Stimulated activated CD8-positive, alpha-beta memory T cell treated with anti-CD3 and anti-CD28 coated beads, Interleukin-7, amount 100 ng/mL, for 4 hours (primary cell): ENCODE measurements at places on chromosomes 3 and 15.

- DNase-seq, result no peak
Measured at GRCh38 chr15:65081270-65081669, 4.7 kb downstream of the KBTBD13 start.

DNA sequence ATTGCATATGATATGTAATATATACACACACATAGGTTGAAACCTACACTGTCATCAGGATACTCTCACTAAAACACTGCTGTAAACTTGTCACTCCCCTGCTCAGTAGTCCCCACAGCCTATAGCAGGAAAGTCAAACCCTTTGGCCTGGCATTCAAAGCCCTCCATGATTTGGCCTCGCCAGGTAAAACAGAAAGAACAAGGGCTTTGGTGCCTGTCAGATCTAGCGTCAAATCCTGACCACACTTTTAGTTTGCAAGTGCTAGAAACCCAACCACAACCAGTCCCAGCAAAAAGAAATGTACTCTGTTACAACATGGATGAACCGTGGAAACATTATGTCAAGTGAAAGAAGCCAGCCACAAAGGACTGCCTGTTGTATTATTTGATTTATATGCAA is 11.4 kb downstream of the CRABP1 start:
- no peak for DNase-seq

DNA sequence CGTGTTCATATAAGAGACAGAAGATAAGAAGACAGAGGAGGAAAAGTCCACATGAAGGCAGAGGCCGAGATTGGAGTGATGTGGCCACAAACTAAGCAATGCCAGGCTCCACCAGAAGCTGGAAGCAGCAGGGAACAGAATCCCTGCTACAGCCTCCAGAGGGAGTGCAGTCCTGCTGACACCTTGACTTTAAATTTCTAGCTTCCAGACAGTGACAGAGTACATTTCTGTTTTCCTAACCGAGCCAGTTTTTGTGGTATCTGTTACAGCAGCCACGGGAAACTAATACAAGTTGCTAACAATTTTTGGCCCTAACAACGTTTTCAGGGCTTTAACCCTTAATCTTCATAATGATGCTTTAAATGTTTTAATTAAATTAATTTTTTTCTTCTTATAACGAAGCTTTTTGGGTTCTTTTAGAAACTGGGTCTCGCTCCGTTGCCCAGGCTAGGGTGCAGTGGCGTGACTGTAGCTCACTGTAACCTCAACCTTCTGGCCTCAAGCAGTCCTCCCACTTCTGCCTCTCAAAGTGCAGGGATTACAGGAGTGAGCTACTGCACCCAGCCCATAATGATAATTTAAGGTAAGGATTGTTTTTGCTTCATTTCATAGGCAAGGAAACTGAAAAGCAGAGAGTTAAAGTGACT is 202.3 kb upstream of the PROK2 start:
- DNase-seq, result no peak

DNA sequence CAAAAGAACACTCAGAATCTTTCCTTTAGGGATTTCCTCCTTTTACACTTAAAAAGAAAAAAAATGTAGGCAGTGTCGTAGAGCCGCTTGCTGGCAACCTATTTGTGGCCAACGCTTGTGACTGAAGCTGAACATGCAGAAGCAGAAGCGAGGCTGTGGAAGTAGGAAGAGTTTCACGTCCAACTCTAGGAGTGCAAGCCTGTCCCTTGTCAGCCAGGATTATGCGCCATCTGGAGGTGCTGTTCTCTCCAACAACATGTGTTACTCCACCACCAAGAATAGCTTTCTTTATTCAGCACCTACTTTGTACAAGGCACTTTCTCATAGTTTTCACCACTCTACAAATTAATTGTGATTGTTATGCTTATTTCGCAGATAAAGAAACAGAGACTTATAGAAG is 223.2 kb upstream of the LMCD1 start:
- no peak for DNase-seq

DNA sequence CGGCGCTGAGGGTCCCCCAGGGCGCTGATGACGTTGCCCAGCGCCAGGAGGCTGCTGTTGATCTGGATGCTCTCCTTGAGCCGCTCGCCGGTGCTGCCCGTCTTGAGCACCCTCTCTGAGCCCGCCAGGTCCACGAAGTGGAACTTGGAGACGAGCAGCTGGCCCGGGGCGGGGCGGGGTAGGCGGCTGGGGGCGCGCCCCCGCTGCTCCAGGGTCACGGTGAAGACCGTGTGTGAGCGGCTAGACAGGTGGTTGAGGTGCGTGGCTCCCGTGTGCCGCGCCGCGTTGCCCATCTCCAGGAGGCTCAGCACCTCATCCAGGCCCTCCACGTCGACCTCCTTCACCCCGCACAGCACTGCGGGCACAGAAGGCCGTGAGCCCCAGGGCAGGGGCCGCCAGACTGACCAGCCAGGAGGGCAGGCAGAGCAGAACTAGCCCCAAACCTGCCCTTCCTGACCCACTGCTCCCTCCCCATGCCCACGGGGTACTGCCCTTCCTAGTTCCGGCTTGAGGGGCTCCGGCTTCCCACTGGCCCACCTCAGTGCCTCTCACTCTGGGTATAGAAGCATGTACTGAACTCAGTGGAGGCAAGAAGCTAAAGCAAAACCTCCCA is 6.1 kb downstream of the KIF7 start:
- DNase-seq, result no peak

DNA sequence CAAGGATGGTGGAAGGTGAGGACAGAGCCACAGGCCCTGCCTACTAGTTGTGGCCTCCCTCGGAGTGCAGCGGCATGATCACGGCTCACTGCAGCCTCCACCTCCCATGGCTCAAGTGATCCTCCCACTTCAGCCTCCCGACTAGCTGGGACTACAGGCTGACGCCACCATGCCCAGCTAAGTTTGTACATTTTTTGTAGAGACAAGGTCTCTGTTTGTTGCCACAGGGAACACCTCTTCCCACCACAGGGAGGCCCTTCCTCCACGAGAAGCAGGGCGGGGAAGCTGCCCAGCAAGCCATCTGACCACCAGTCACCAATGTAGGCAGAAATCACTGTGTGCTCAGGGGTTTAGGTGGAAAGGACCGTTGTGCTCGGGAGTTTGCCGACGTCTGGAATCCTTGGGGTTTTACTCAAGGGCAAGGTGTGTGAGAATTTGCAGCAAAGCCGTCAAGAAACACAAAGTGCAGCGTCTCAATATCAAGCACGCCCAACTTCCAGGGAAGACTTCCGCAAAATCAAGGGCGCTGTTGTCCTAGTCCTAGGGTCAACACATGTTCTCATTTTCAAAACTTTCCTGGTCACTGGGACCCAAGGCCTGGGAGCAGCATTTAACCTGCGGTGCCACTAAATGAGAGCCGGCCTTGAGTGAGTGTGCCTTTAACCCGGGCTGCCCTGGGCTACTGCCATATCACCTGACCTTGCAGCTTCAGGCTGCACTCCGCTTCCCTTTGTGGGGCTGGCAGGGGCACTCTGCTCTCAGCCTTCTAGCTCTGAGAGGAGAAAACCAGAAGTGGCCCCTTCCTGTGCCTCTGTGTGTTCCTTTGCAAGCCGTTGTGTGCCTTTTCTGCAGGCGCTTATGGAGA is 65.7 kb downstream of the SLC12A8 start:
- no peak for DNase-seq

DNA sequence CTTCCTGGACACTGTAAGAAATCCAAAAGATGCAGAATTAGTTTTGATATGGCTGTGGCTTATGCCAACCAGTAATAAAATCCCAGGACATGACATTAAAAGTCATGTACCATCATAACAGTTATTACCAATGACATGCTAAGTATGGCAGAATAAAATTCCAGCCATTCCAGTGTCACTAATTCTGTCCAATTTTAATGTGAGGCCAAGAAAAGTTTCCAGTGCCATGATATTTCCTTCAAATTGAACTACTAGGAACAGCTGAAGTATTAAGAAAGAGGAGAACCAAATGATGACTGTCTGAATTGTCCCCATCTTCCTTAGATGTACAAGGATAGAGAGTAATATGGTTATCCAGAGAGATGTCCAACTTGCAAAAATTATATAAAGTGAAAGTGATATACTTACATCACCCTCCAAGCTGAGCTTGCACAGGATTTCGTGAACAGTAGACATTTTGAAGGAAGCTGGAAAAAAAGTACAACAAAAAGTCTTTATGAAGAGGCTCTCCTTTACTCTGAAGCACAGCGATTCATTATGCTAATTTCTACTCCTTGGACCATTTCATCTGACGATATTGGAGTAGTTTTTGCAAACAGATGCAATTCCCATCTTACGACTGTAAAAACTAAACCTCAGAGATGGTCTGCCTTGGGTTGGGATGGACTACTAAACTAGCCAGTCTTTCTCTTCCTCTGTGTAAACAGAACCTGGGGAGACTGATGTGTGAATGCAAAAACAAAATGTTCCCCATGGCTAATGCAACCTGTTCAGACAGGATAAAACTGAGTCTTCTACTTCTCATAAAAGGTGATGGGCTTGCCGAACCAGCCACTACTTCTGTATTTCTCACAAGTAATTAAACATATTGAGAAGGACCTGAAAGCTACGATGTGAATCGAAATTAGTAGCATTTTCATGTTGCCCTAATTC is 11.9 kb downstream of the ANXA2 start:
- DNase-seq, result no peak

DNA sequence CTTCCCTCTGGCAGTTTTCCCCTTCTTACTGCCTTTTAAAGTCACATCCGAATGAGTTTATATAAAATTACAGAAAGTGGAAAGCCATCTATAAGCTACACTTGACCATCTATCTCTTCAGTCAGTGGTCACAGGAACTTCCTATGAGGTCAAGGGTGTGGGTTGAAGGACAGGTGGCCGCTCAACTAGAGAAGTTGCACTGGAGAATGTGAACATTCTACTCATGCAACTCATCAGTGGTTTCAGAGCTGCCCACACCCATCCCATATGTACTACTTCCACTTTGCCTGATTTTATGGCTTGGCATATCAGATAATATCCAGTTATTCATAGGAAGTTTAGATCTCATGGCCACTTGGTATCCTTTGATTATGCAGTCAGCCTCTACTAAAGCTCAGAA is 57.4 kb upstream of the TMEM158 start:
- no peak for DNase-seq

DNA sequence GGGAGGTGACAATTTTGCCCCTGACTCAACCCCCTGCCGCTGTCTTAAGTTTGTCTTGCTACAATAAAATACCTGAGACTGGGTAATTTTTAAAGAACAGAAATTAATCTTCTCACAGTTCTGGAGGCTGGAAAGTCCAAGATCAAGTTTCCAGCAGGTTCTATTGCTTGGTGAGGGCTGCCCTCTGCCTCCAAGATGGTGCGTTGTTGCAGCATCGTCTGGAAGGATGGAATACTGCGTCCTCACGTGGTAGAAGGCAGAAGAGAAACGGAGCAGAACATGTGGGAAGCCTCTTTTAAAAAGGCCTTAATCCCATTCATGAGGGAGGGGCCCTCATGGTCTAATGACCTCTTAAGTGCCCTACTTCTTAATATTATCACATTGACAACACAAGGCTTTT is 87.3 kb upstream of the SNTN start:
- no peak for DNase-seq

DNA sequence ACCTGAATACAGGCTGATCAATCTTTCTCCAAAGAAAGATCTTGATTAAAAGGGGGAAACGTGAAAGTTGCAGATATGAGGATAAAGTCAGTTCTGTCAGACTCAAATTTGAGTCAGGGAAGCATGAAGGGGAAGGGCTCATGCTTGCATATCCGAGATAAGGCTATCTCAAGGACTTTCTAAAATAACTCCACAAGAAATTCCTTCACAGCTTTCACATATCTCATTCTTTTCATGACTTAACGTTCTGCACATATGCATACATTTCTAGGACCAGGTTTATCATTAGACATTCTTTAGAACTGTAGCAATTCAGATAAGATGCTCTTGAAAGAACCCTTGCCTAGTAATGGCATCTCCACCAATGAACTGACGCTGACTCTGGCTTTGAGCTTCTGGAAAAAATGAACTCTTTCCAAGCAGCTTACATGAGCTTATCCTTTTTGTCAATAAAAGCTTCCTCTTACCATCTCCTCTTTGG is 15.9 kb downstream of the SH3GL3 start:
- DNase-seq, result no peak

DNA sequence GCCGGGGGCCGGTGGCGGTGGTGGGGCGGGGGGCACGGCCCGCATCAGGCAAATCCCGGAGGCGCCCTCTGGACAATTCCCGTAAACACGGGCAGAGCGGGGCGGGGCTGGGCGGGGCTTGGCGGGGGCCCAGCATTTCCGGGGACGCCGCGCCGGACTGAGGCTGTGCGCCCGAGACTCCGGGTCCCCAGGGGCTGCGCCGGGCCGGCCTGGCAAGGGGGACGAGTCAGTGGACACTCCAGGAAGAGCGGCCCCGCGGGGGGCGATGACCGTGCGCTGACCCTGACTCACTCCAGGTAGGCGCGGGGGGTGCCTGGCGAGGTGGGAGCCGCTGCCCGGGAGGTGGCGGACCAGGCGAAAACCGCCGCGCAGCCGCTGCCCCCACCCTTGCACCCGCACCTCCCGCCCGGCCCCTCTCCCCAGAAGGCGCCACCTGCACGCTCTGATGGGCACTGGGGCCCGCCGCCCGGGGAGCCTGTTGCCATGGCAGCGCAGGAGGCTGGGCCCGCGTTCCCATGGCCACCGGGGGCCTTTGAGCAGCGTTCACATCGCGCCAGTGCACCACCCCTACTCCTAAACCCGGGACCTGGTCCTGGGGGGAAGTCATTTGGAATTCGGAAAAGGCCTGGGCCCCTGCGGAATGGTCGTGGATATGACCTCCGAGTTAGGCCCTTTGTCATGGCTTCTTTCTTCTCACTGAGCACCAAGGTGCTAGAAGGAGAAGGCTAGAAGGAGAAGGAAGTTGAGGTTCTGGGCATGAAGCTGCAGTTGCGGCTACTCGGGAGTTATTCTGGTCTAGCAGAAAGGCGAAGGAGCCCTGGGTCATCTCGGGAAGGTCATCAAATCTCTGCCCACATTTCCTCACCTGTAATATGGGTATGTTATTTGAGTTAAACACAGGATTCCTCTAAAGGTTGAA is 16.1 kb upstream of the SEMA4B start:
- no peak for DNase-seq

- DNase-seq, result no peak
Measured at GRCh38 chr3:141392897-141393734, 24.8 kb downstream of the ZBTB38 start.

GRCh38 chr3:150609988-150610387 is 6.9 kb downstream of the SELENOT start:
- DNase-seq, result no peak

GRCh38 chr3:113055201-113055600 is 64.4 kb downstream of the GTPBP8 start:
- no peak for DNase-seq

DNA sequence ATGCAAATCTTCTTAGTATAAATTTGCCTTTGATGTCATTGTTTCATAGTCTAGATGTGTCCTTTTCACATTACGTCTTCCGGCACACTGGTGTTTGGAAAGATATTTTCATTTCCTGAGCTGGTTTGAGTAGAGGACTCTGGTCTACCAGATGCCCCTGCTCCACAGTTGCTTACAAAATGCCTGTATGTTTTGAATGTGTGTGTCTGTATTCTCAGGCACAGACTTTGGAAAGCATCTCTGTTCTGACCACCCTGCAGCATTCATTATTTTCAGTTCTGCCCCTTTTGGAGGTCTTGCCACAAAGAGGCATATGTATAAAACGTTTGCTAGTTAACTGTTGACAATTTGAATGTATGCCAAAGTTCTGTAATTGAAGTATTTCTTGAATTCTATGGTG is 236.0 kb upstream of the GOLIM4 start:
- no peak for DNase-seq

GRCh38 chr3:160471892-160472291 is 22.3 kb upstream of the TRIM59 start:
- no peak for DNase-seq

GRCh38 chr3:149968216-149968615 is 2.5 kb downstream of the PFN2 start:
- DNase-seq, result no peak
